ENCODE measurements at places on chromosomes 7 and 10.

GRCh38 chr10:101061624-101062231, at the start of gene KAZALD1:
KAZALD1 (plus strand) TSS chr10:101061989; CDS start chr10:101062593, 604 bp downstream.
- peak; percentile 82 for DNase-seq

GRCh38 chr7:130904792-130905191, 170.8 kb upstream of the KLF14 start:
- DNase-seq = no peak

DNA sequence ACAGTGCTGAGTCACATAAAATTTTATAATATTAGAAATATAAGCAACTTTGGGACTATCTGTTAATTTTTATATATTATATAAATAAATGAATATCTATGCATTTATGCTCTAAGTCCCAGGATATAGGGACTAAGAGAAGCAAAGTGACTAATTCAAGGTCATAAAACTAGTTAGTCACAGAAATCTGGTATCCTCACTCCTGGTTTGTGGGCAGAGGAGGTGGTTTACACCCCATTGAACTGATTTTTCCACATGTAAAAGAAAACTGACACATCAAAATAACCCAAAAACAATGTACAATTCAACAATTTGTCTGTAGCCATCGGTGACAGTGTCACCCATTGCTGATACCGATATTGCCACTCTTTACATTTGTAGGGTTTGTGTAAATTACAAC, 3.0 kb downstream of the PCLO start:
- no peak for DNase-seq

DNA sequence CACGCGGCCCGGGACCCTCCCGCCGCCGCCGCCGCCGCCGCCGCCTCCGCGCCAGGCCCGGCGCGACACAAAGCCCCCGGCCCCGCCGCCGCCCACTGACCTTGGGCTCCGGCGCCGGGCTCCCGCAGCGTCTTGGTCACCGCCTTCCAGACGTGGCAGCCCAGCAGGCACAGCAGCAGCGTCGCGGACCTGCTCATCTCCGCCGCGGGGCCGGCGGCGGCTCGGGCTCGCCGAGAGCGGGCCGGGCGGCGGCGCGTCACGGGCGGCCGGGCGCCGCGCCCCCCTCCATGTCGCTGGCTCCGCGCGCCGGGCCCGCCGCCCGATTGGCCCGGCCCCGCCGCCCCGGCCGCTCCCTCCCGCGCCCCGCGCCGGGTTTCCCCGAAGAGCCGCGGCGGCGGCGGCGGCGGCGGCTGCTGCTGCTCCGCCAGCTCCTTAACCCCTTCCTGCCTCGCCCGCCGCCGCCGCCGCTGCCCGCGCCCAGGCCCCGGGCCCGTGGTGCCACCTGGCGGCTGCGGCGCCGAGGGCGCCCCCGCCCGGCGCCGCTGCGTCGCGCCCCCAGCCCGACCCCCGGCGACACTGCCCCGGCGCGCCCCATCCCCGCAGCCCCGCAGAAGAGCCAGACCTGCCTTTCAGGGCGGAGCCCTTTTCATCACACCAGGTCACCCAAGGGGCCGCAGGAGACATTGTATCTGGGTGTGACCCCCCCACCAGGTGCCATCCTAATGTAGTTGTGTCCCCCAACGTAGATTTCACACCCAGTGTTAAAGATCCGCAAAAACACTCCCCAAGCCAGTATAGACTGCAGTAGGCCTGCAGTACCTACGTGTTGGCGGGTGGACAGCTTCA, at the start of gene FAM171A1:
Gene FAM171A1, minus strand, starts transcription at position 434 of the 846 bp plus-strand sequence. Its CDS starts 237 bp downstream, at position 197.
- no peak for DNase-seq

DNA sequence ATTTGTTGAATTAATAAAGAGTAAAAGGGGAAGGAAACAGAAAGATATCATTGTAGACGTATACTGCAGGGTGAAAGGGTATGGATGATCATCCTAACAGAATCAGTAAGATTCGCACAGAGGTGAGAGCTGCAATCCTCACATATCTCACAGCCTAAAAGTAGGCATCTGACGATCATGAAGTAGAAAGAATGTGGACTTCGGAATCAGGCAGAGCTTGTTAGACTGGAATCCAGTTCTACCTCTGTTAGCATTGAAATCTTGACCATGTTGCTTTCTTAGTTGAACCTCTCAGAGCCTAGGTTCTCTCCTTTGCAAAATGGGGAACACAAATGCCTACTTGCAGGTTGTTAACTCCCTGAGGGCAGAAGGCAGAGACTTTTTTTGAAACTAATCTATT, 320.0 kb upstream of the C7orf33 start:
- no peak for DNase-seq

DNA sequence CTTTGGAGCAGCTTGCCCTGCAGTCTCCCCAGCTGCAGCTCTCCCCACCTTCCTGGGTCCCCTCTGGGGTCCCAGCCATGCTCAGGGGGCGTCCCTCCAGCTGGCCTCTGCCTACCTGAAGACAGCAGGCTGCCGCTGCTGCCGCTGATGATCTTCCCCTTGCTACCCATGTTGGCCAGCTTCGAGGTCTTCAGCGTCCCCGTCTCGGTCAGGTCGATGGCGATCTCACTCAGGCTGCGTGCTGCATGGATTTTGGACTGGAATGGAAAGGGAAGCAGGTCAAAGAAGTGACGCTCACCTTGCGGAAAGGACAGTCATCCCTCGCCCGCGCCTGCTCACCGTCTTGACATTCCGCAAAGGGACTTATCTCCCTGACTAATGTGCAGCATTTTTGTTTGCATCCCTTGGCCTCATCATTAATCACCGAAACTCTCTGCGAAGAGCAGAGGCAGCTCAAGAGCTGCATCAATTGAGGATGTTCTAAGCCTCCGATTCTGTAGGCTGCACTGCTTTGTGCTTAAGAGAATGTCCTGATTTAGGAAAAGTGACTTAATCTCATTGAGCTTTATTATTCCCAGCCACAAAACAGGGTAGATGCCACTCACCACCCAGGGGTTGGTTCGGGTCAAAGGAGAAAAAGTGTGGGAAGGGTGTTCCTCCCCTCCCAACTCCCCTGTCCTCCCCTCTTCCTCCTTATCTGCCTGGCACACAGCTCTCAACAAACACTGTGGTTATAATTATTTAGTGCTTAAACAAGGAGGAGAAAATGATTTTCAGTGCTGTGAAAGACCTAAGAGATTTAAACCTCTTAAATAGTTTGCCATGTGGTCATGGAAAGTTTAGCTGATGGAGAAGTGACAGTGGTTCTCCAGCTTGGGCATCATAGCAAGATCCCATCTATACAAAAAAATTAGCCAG, 107.3 kb downstream of the PRPF18 start:
- no peak for DNase-seq

DNA sequence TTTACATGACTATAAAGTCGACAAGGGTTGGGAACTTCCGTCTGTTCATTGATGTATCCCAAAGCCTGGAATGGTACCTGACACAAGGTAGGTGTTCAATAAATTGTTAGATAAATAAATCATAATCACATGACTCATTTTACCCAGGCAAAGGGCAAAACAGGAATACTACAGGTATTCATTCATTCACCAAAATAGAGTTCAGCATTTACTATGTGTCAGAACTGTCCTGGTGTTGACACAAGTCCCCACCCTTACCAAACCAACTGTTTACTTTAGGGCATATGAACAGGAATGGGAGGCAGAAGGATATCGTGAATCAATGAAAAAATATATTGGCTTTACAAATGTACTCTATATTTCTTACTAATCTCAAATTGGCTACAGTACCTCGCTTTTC, 666 bp upstream of the YAE1 start:
- no peak for DNase-seq

GRCh38 chr10:75971402-75972211, 540.2 kb downstream of the LRMDA start:
- peak; percentile 61 for DNase-seq

DNA sequence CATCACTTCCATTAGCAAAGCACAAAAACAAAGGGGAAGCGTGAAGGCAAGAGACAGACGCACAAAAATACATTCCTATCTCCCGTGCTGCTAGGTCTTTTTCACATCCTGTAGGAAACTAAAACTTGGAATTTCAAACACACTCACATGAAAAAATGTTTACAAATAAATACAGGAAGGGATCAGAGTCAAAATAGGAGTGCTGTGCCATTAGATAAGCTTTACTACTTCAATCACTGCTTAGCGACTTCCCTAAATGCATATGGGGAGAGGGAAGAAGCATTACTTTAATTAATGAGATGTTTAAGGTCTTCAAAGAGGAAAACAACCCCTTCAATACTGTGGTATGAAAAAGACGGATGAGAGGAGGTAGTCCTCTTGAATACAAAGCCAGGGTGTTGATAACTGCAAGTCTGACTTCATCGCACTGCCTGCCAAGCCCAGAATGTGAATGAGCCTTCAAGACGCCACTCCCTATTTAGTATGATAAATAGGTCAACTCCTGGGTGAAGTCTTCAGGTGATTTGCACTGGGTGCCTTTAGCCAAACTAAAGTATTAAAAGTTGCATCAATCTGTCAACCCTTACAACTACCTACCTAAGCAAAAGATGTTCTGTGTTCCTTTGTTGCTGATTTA, 13.9 kb downstream of the PARD3 start:
- DNase-seq = no peak

GRCh38 chr10:35092851-35093250, 2.7 kb upstream of the CUL2 start:
- no peak for DNase-seq

Measured in right renal pelvis (tissue), 4 donors.